Right ventricle myocardium inferior (tissue), 1 donor: ENCODE measurements at places on chromosomes 16 and 17. TPM values are rescaled to one million over a fixed set of nuclear protein-coding genes. Genes with fewer than 3 reads are reported as not detected.

DNA sequence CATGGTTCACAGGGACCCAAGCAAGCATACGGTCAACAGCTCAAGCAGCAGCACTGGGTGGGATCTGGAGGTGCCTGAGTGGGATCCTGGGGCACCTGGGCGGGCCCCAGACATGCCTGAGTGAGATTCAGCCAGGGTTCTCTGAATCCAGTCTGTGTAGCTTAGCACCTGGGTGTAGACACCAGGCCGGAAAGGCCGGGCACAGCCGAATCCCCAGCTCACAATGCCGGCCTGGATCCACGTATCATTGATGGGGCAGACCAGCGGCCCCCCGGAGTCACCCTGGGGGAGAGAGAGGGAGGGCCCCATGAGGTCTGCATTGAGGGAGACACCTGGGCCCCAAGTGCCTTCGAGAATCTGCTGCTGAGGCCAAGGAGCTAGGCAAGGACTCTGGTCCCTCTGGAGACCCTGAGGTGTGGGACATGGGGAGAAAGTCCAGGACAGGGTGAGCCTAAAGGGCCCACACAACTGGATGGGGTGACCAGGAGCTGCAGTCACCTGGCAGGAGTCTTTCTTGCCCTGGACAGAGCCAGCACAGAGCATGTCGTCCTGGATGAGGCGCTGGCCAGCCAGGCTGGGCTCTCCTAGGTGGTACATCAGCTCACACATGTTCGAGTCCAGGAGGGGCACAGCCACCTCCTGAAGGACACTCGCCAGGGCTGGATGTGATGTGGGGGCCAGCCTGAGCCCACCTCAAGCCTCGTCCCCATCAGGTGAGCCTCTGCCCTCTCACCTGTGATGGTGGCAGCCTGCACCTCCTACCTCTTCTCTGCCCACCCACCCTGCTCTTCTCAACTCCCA, 9.7 kb downstream of the ZG16B start:
- DNase-seq: no peak

- DNase-seq: no peak
These were observed 282.2 kb upstream of the CDH5 start for GRCh38 chr16:66084306-66084705.

DNA sequence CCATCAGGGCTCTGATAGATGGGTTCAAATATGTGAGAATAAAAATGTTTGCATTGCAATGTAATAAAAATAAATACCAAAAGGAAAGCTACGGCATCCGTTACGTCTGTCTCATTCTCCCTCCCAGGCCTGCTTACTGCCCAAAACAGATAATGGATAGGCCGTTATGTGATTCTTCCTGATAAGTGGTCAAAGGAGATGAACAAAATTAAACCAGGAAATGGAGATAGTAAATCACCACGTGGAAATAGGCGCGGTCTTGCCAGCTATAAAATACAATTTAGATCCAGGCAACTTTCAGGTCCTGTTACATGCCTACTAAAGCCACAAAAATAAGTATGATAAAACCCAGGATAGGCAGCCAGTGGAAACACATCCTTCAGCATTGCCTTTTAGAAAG, 49.5 kb upstream of the CCL1 start:
- no peak for DNase-seq

- DNase-seq: no peak
These were observed 25.1 kb downstream of the SLC7A5 start for GRCh38 chr16:87844120-87844733.

ITGB4 gene
- 7.5 TPM for total RNA-seq

GRCh38 chr16:77745972-77746371, 23.7 kb downstream of the NUDT7 start:
- no peak for DNase-seq

GRCh38 chr17:3043737-3044365, 19.6 kb downstream of the OR1D5 start:
- DNase-seq: no peak

DNA sequence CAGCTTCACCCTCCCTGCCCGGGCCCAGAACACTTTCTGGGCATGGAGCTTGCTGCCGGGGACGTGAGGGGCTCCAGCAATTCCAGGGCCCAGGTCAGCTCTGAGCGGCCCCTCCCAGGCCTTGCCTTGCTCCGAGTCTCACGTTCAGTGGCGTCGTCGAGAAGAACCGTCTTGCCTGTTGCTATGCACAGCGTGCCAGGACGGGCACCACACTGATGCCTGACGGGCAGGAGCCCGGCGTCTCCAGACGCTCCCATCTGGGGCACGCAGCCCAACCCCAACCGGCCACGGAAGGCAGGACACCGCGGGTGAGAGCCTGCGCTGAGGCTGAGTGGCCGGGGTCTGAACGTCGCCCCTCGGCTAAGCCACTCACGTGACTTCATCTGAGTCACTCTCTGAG, 27.1 kb downstream of the TIMM22 start:
- DNase-seq: no peak

LRRC46 gene
- 0.30 TPM for total RNA-seq

GRCh38 chr17:78126895-78127238, 1.7 kb downstream of the TMC6 start:
- peak; percentile 69 for DNase-seq

GRCh38 chr17:79960788-79961522, 74.7 kb downstream of the TBC1D16 start:
- no peak for DNase-seq

SLC13A2 gene
- total RNA-seq: not detected

DNA sequence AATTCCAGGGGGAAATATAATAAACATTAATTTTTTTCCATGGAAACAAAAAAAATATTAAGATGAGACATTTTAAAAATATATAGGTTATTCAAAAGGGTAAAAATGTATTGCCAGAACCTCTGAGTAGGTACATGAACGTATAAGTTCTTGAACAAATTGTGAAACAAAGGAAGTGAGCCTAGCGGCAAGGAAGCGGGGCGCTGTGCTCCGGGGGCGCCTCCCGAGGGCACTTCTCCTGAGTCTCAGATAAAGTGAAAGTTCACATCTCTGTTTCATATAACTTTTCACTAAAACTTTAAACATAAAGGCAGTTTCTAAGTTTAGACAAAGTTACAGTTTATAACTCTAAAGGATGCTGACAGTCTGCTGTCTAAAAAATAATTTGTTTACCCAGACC, 52.3 kb downstream of the TNRC6C start:
- no peak for DNase-seq

DNA sequence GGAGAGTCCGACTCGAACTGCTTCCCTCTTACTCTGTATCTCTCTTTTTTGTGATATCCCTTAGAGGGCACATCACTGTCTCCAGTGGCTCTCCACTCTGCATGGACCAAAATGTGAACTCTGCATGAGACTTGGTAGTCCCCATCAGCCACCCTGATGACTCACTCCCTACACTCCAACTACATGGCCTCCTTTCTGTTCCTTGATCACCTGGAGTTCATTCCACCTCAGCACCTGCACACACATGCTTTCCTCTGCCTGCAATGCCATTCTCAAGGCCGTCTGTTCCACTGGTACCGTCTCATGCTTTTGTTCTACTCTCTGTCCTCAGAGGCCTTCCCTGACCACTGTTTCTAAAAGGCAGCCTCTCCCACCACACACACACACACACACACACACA, 109.3 kb downstream of the DNAH9 start:
- DNase-seq: no peak

TLCD3B gene
- total RNA-seq: not detected

CTRB1 gene
- not detected for total RNA-seq

HS3ST3B1 gene
- 1.5 TPM for total RNA-seq

- no peak for DNase-seq
These were observed 174.2 kb downstream of the STX8 start for GRCh38 chr17:9401434-9401833.

CBLN1 gene
- 0.89 TPM for total RNA-seq

DNA sequence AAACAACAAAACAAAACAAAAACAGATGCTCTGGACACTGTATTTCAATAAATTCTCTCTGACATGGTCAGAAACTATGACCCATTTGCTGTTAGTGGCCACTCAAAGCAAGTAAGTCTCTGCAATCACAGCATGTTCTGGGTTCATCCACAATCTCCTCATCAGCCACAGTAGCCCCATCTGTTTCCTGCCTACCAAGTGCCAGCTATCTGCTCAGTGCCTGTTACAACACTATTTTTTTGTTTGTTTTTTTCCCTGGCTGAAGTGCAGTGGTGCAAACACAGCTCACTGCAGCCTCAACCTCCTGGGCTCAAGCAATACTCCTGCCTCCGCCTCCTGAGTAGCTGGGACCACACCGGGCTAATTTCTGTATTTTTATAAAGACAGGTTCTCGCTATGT, 137.9 kb downstream of the SOX9 start:
- DNase-seq: no peak

GRCh38 chr16:65624666-65625065, 502.8 kb upstream of the CDH11 start:
- DNase-seq: no peak

PMFBP1 gene
- total RNA-seq: 0.19 TPM

DNA sequence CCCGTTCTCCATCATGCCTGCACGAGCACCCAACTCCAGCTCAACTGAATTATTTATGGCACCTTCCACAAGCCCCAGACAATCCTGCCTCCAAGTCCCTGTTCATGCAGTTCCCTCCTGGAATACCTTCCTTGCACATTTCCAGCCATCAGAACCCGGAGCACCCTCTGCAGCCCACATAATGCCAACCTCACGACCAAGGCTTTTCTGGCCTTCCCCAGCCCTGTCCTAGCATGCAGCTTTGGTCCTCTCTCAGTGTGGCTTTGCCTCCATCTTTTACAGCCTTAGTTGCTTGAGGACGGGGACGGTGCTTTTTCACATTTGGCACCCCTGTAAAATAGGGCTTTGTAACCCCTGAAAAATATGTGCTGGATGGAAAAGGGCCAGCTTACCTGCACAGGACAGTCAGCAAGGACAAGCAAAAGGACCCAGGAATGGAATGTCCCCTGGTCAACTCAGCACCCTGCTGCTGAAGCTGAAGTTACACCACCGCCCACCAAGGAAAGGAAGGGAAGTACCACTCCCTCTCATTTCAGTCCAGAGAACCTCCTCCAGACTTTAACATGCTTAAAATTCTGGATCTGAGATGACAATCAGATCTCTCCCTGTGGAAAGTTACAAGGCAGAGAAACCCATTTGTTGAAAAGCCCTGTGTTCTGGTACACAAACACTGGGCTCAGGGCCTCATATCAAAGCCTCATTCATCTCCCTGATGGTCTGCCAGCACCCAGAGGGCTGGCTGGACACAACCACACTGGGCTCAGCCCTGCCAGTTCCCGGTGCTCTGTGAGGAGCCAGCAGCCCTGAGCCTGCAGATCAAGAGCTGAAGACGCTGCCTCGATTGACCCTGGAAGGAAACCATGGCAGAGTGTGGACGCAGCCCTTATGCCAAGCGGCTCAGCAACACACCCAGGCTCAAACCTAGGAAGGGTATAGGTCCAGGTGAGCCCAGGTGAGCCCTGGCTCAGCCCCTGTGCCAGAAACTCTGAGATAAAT, 2.9 kb downstream of the SLC39A11 start:
- no peak for DNase-seq

- DNase-seq: no peak
These were observed 417.8 kb upstream of the CCL2 start for GRCh38 chr17:33837281-33837680.

DNA sequence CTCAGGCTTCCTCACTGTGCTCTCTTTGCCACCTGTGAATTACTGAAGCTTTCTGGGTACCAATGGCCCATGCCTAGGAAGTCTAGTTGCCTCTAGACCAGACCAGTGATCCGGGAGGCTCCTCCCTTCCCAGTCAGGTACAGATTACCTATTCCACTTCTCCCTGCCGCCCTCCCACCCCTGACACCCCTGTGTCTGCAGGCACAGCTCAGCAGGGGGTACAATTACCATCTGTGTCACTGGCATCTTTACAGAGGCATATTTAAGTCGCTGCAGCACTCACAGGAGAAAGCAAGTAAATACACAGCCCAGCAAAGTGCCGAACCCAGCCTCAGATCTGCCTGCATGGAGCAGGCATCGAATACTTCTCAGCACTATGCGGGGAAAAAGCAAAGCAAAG, 5.3 kb upstream of the WSCD1 start:
- DNase-seq: no peak

GRCh38 chr17:50790618-50791017, 23.3 kb upstream of the ANKRD40CL start:
- DNase-seq: no peak

DNA sequence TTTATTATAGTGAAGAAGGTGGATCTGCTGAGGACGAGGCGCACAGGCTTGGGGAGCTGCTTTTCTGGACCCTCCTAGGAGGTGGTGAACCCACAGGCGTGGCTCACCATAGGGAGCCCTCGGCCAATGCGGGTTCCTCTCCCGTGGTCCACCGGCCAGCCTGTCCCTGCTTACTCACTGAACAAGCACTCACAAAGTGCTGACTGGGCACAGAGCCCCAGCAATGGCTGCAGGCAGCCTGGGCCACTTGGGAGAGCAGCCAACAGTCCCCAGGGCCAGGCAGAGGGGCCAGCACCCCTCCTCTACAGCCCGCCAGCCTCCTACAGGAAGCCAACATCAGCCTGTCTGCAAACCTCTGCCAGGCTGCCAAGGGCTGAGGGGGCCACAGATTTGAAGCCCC, 19.1 kb upstream of the NCBP3 start:
- no peak for DNase-seq

GAS7 gene
- 90.5 TPM for total RNA-seq
